IPS DF 19.7 (cell line): ENCODE measurements at places on chromosomes 2 and 18.

- no peak for DNase-seq
These were observed 21.2 kb downstream of the MPHOSPH10 start for GRCh38 chr2:71151620-71152019.

GRCh38 chr2:12320991-12321641 lies 395.6 kb upstream of the TRIB2 start:
- no peak for DNase-seq

DNA sequence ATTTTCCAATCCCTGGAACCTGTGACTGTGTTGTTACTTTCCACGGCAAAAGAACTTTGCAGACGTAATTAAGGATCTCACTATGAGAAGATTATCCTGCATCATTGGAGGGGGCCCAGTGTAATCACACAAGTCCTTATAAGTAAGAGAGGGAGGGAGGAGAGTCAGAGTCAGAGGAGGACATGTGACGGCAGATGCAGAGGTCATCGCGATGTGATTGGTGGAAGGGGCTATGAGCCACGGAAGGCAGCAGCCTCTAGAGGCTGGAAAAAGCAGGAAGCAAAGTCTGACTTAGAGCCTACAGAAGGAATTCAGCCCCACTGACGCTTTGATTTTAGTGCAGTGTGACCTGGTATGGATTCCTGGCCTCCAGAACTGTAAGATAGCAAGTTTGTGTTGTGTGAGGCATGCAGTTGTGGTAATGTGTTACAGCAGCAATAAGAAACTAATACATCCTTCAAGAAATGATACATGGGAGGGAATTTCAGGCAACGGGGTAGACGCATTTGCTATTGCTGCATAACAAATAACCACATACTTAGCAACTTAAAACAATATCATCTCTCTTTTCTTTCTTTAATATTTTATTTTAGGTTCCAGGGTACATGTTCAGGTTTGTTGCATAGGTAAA lies 112.7 kb upstream of the SERPINE2 start:
- DNase-seq = no peak

- DNase-seq = no peak
These were observed 628 bp downstream of the MRPL30 start for GRCh38 chr2:99181624-99182000.

- DNase-seq = no peak
These were observed 901 bp downstream of the WDFY1 start for GRCh38 chr2:223944166-223944702.
